AG09319 (cell line): ENCODE measurements at places on chromosomes 2 and 18.

GRCh38 chr2:35973132-35973736 is 382.3 kb upstream of the CRIM1 start:
- no peak for DNase-seq

GRCh38 chr18:33901894-33902512 is 322.7 kb downstream of the NOL4 start:
- DNase-seq = no peak

GRCh38 chr2:124978597-124978996 is 953.5 kb downstream of the CNTNAP5 start:
- no peak for DNase-seq

- no peak for DNase-seq
These were observed 233.0 kb downstream of the ALK start for GRCh38 chr2:29688429-29688828.

- no peak for DNase-seq
These were observed 387.2 kb upstream of the DCC start for GRCh38 chr18:51952844-51953243.

DNA sequence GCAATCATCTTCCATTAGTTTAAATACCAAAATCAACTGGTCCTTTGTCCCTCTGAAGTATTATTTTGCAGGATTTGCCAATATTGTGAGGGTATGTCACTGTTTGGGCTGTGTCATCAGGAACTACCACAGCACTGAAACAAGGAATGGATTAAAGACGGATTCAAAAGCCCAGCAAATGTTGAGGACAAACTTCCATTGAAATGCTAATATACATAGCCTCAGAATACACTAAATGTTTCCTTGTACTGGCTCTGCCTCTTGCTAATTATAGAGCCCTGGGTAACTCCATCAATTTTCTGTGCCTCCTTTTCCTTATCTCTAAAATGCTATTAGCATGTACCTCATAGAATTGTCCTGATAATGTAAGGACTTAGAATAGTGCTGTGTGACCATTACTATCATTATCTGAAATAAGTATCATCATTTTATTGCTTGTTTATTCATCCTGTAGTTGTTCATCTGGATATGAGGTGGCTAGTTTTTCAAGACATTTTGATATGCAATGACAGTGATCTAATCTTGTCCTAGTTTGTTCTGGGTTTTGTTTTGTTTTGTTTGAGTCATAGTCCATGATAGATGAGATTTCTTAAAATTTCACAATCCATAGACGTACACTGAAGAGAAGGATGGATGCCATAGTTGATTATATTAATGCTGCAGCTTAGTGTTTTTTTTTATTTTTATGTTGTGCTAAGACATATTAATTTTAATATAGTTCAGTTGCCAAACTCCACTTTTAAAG is 333.4 kb upstream of the KCNH7 start:
- no peak for DNase-seq

GRCh38 chr2:240146627-240147278 is 6.3 kb upstream of the OTOS start:
- DNase-seq = no peak

- DNase-seq = peak; percentile 24
These were observed 64.1 kb downstream of the DTNA start for GRCh38 chr18:34773961-34774766.

DNA sequence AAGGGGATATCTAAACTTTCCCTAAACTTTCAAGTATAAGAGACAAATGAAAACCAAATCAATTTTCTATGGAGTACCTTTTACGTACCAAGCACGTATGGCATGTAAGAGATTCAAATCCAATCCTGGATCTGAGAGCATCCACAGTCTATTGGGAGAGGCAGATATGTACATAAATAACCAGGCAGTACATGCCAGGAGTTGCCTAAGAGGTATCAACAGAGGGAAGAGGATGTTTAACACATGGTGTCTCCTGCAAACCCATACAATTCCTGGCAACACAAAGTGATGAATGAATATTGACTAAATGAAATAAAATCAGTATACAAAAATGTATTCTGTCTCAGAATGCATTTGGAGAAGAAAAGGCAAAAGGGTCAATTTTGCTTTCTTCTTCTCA is 116.6 kb downstream of the PIGN start:
- DNase-seq = peak; percentile 15

DNA sequence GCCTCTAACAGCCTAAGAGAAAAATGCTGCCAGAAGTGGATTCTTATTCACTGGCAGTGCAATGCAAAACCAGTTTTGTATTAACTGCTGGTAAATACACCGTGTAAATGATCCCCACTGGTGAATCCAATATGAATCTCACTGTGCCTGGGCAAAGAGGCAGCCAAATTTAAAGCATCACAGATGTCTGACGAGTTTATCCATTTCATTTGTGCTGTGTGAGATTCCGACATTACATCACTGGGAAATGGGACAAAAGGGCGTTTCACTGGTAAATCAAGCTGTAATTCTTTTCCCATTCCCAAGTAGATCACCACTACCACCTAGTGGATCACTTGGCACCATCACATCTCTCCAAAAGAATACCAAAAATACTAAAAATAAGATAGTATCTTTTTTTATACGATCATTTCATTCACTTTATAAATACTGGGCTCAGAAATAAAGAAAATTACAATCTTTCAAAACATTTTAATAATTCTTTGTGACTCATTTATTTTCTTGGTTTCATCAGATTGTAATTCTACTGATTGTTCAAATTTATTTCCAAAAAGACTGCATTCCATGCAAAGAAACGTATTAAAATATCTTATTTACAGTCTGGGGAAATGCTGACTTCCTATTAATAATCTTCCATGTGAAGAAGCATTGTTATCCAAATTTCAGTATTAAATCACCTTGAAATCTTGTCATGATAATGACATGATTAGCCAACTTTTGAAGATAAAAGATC is 125.6 kb downstream of the GRB14 start:
- peak; percentile 8 for DNase-seq

- peak; percentile 35 for DNase-seq
These were observed 11.3 kb downstream of the IL1RN start for GRCh38 chr2:113138428-113139322.

DNA sequence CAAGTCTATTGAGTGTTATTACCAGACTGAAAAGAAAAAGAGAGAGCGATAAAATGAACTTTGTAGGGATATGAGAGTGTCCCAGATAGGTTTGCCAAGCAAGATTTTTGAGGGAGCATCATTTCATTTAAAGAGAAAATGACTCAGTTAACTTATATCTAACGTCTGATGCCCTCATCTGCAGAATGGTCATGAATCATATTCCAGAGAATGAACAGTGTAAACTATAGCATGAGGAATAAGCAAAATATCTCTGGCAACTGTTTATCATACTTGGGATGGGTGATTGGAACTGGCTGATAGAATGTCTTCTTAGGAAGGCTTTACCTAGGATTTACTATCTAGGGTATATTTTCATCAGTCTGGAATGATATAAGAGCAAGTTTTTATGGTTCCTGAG is 289.4 kb downstream of the CMPK2 start:
- no peak for DNase-seq

- DNase-seq = no peak
These were observed 329.3 kb downstream of the C1D start for GRCh38 chr2:67733517-67733916.

DNA sequence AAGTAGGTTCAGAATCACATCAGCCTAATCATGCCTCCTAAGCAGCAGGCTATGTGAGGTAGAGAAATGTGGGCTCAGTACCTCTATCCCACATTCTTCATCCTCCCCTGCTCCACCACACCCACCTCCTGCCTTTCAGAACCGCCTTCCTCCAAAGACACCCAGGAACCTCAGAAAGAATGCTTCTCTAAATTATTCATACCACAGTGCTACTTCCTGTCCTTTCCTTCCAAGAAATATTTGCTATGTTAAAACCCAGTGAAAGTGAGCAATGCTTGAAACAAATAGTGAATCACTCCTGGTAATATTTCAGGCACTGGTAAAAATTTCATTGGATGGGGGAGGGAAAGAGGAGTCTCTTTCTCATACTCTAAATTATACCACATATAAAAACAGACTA is 24.0 kb upstream of the CREB1 start:
- DNase-seq = no peak

DNA sequence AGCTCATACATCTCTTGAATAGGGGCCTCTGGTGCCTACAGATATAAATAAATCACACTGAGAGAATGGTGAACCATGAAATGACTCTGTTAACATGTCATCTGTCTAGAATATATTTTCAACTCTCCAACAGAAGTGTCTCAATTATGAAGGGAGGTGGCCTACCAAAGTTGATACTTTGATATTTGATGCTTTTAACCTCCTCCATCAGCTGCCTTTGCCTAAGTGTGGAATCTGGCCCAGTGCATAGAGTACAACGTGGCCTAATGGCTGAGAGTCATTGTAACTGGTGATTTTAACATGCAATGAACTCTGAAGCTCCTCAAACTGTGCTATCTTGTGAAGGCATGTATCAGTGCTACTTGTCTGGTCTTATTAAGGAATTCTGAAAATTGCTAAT is 93.4 kb downstream of the MYO3B start:
- DNase-seq = no peak

DNA sequence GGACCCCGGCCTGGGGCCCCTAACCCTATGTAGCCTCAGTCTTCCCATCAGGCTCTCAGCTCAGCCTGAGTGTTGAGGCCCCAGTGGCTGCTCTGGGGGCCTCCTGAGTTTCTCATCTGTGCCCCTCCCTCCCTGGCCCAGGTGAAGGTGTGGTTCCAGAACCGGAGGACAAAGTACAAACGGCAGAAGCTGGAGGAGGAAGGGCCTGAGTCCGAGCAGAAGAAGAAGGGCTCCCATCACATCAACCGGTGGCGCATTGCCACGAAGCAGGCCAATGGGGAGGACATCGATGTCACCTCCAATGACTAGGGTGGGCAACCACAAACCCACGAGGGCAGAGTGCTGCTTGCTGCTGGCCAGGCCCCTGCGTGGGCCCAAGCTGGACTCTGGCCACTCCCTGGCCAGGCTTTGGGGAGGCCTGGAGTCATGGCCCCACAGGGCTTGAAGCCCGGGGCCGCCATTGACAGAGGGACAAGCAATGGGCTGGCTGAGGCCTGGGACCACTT is 16.4 kb downstream of the EMX1 start:
- DNase-seq = no peak
